Adrenal gland (tissue), 19 donors: ENCODE measurements at places on chromosomes 5 and 9. TPM values are rescaled to one million over a fixed set of nuclear protein-coding genes. Genes with fewer than 3 reads are reported as not detected.

GRCh38 chr9:71209890-71210289, 88.5 kb upstream of the TRPM3 start:
- no peaks in the 10 kb centered on the region for H3K36me3 ChIP-seq
- no peak overlapping the region for H3K4me3 ChIP-seq
- no peak overlapping the region for H3K27ac ChIP-seq

GRCh38 chr9:12701126-12701525, 7.9 kb downstream of the TYRP1 start:
- H3K4me1 ChIP-seq: no peaks in the 10 kb centered on the region
- no peak overlapping the region for H3K4me3 ChIP-seq
- H3K27ac ChIP-seq: no peak overlapping the region
- no peaks in the 10 kb centered on the region for H3K36me3 ChIP-seq
- no peaks in the 10 kb centered on the region for H3K27me3 ChIP-seq

DNA sequence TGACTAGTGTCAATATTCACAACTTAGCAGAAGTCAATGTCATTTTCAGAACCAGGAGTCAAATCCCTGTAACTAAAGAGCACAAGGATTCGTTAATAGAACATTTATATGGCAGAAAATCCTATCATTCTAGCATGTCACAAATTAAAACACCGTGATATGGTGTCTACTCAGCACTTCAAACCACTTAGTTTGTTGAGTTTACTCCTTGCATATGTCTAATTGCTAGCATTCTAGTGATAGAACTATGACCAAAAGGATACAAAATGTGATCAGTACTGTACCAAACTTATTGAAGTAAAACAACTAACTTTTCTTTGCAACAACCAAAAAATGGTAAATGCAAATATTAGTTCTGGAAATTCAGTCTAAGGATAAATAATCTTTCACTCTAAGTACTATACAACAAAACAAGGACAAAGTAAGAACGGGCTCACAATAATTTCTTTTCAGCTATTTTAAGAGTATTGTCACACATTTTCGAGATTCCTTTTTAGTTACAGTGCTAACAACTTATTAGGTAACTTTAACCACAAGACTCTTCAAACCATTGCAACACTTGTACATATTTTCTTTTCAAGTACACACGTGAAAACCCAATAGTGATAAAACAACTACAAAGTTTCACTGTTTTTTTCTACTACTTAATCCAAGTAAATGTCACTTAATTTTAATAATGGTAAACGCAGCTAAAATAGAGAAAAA, 845.2 kb upstream of the CDH10 start:
- no peaks in the 10 kb centered on the region for H3K4me1 ChIP-seq
- no peak for DNase-seq
- H3K27me3 ChIP-seq: no peaks in the 10 kb centered on the region
- no peaks in the 10 kb centered on the region for H3K36me3 ChIP-seq

DNA sequence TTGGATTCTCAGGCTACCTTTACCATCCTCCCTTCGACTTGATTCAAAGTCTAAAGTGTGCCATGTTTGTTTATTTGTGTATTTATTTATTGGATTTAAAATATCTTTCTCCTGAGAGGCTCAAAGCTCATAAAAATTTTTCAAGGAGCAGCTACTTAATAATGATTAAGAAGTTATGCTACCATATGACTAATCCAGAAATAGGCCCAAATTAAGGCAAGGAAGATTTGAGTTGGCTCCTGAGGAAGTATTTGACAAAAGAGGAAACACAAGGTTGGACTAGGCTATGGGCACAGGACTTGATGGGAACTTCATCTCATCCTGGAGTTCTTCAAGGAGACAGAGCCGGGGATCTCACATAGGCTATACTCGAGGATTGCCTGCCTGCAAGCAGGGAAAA, 22.4 kb upstream of the PPP2CA start:
- H3K36me3 ChIP-seq: no peaks in the 10 kb centered on the region
- H3K4me1 ChIP-seq: no peaks in the 10 kb centered on the region
- no peak overlapping the region for H3K4me3 ChIP-seq
- H3K27ac ChIP-seq: no peak overlapping the region
- no peaks in the 10 kb centered on the region for H3K27me3 ChIP-seq

- no peaks in the 10 kb centered on the region for H3K36me3 ChIP-seq
- no peak overlapping the region for H3K4me3 ChIP-seq
- H3K4me1 ChIP-seq: peaks cover 17% of the 10 kb centered on the region
- DNase-seq: no peak
- no peaks in the 10 kb centered on the region for H3K27me3 ChIP-seq
These were observed 2.6 kb upstream of the CCL27 start for GRCh38 chr9:34665067-34665380.

DNA sequence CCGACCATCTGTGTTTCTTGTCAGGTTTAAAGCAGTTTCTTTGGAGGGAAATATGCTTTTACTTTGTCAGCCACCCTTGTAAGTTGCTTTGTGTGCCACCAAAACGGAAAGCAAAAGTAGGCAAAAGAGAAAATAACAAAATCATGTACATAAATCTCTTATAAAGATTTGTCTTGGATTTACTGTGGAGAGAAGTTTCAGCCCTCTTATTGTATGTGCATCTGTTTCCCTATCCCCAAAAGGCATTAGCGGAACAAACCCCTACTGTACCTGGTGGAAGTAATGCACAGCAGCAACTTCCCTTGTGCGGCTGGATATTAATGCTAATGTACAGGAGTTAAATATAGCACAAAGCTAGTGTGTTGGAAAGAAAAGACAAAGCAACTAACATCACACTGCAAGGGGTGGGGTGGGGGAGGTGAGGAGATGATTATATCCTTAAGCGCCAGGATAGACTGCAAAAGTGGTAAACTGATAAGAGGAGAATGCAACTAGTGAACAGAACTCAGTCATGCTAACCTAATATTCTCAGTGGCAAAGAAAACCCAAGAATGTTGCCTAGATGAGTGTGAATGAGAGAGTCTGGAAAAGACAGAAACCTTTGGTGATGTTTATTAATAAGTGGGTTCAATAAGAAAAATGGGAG, 396.5 kb upstream of the MEF2C start:
- no peak overlapping the region for H3K4me3 ChIP-seq
- H3K27ac ChIP-seq: no peak overlapping the region
- no peaks in the 10 kb centered on the region for H3K36me3 ChIP-seq
- no peaks in the 10 kb centered on the region for H3K27me3 ChIP-seq
- DNase-seq: no peak

DNA sequence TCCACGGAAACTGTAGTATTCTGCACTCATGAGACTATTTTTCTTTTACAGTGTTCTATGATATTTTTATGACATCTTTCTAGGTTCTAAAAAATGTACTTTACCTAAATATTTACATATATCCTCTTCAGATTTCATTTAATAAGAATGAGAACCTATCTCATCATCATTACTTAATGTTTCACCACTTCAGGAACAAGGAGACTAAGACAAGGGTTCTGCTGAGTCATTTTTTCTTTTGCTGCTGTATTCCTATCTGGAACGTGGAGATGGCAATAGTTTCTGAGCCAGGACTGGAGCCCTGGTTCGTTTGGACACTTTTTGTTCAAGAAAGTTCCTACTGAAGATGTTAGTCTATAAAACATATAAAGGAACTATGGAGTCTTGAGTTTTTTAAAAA, 258.2 kb upstream of the MAP3K1 start:
- H3K27ac ChIP-seq: no peak overlapping the region
- H3K4me3 ChIP-seq: no peak overlapping the region
- H3K4me1 ChIP-seq: no peaks in the 10 kb centered on the region
- no peak for DNase-seq
- no peaks in the 10 kb centered on the region for H3K36me3 ChIP-seq

DNA sequence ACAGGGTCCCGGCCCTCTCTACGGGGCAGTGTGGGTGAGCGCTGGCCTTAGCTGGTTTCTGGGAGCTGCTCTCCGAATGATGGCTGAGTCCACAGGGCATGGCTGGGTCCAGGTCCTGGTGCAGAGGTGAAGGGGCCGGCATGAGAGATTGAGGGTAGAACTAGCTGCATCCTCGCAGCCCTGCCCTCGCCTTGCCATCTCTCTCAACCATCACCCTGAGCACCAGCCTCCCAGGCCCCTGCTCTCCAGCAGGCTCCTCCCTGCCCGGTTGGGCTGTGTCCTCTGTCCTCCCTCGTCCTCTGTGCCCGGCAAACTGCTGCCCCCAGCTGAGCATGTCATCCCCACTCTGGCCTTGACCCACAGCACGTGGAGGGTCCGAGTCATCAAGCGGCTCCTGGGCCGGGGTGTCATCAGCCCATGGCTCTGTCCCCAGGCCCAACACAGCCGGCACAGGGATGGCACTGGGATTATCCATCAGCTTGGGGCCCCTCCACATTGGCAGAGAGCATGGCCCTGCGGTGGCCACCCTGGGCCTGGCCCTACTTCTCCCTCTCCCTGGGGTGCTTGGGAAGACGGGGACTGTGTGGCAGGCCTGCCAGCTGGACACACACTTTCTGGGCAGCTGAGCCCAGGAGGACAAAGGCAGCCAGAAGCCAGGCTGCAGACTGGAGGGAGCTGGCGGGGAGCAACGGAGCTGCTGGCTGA, 8.4 kb downstream of the FLT4 start:
- no peaks in the 10 kb centered on the region for H3K36me3 ChIP-seq
- no peaks in the 10 kb centered on the region for H3K4me1 ChIP-seq
- H3K27ac ChIP-seq: no peak overlapping the region
- no peaks in the 10 kb centered on the region for H3K27me3 ChIP-seq
- no peak for DNase-seq

GRCh38 chr5:109689740-109690241, at the start of gene MAN2A1:
Gene MAN2A1 (plus strand): TSS chr5:109689927. CDS start chr5:109690418, 491 bp downstream.
- peaks cover 24% of the 10 kb centered on the region for H3K4me1 ChIP-seq
- peak within 1 kb of the TSS; percentile 94 for H3K27ac ChIP-seq
- peak within 1 kb of the TSS; percentile 73 for H3K4me3 ChIP-seq
- peak; percentile 86 for DNase-seq
- no peaks in the 10 kb centered on the region for H3K27me3 ChIP-seq

- H3K4me1 ChIP-seq: no peaks in the 10 kb centered on the region
- H3K27ac ChIP-seq: no peak overlapping the region
- no peak for DNase-seq
- H3K27me3 ChIP-seq: no peaks in the 10 kb centered on the region
These were observed 61.3 kb downstream of the GLIS3 start for GRCh38 chr9:4238522-4238921.

GRCh38 chr9:2480255-2480837, 141.2 kb upstream of the VLDLR start:
- H3K4me3 ChIP-seq: no peak overlapping the region
- H3K4me1 ChIP-seq: no peaks in the 10 kb centered on the region
- H3K27me3 ChIP-seq: no peaks in the 10 kb centered on the region
- H3K36me3 ChIP-seq: no peaks in the 10 kb centered on the region

DNA sequence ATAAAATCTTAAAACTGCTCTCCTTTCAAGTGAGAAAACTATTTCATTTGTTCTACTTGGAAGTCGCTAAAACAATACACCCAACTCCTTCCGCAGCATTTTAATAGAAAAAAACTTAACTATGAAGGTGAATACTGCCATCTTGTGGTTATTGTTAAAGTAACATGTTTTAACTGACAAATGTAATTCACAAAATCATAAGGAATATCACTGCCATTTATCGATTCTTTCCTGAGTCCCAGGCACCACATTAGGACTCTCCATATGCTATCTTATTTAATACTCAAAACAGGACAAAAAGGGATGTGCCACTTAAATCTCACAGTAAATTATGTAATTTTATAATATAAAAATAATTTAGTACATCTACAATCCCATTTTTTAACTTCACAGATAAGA, 130.5 kb upstream of the ITGA1 start:
- no peak overlapping the region for H3K4me3 ChIP-seq
- no peaks in the 10 kb centered on the region for H3K4me1 ChIP-seq
- DNase-seq: no peak
- H3K27me3 ChIP-seq: no peaks in the 10 kb centered on the region

DNA sequence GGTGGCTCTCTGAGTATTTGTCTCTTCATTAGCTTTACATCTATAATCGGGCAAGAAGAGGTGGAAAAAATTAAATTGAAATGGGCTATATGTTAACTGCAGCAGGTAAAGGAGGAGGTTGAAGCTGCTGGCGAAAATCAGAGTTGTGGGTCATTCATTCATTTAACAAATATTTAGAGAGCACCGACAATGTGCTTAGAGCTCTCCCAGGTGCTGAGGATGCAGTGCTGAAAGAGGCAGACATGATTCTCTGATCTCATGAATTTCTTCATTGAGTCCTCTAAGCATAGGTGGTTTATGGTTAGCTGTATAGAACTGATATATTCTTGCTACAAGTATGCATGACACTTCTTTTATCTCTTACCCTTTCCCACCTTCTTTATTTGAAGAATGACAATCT, 243.4 kb downstream of the RFX3 start:
- no peaks in the 10 kb centered on the region for H3K4me1 ChIP-seq
- DNase-seq: no peak
- H3K27ac ChIP-seq: no peak overlapping the region
- H3K4me3 ChIP-seq: no peak overlapping the region
- no peaks in the 10 kb centered on the region for H3K36me3 ChIP-seq

DNA sequence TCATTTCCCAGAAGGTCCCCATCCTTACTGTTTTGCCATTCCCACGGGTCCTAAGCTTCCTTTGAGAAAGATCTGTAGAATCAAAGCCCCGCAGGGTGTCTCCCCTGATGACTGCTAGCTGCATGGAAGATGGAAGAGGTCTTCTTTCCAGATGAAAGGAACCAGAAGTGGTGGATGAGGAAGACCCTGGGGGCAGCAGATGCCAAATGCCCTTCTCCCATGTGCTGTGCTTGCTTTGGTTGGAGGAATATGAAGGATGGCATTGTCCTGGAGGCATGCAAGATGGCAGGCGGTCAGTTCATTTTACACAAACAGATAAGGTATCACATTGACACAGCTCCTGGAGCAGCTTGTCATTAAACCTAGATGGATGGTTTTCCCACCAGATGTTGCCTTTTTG, 25.8 kb upstream of the CER1 start:
- no peaks in the 10 kb centered on the region for H3K4me1 ChIP-seq
- DNase-seq: no peak
- no peaks in the 10 kb centered on the region for H3K27me3 ChIP-seq

- no peak overlapping the region for H3K27ac ChIP-seq
- DNase-seq: no peak
- no peaks in the 10 kb centered on the region for H3K36me3 ChIP-seq
- no peaks in the 10 kb centered on the region for H3K27me3 ChIP-seq
- H3K4me3 ChIP-seq: no peak overlapping the region
- H3K4me1 ChIP-seq: no peaks in the 10 kb centered on the region
These were observed 68.5 kb downstream of the OTULIN start for GRCh38 chr5:14732991-14733390.

DNA sequence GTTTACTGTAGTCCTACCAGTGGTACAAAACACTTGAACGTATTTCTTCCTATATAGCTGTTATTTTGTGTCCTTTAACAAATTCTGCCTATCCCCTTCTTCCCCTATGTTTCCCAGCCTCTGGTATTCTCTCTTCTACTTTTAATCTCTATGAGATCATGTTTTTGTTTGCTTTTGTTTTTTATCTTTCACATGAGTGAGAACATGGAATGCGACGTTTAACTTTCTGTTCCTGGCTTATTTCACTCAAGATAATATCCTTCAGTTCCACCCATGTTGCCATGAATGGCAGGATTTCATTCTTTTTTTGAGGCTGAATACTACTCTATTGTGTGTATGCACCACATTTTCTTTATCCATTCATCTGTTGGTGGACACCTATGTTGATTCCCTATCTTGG, 634.4 kb upstream of the WWC1 start:
- H3K4me1 ChIP-seq: no peaks in the 10 kb centered on the region
- DNase-seq: no peak
- no peaks in the 10 kb centered on the region for H3K36me3 ChIP-seq
- no peaks in the 10 kb centered on the region for H3K27me3 ChIP-seq
- no peak overlapping the region for H3K4me3 ChIP-seq

The PTCH1 gene
- 13.7 TPM for total RNA-seq

The CCDC127 gene
- total RNA-seq: 6.6 TPM

The WNT8A gene
- total RNA-seq: not detected

The FOXI1 gene
- not detected for total RNA-seq

The MTREX gene
- total RNA-seq: 65.0 TPM

The PAEP gene
- total RNA-seq: not detected

The BTNL8 gene
- 1.2 TPM for total RNA-seq

The IL17B gene
- total RNA-seq: 2.1 TPM

The CNTNAP3 gene
- total RNA-seq: 1.2 TPM

The PCDHB2 gene
- 1.5 TPM for total RNA-seq
